ENCODE measurements at places on chromosomes 4 and X.

GRCh38 chr4:89203902-89204301, 92.6 kb downstream of the TIGD2 start:
- no peak for DNase-seq

DNA sequence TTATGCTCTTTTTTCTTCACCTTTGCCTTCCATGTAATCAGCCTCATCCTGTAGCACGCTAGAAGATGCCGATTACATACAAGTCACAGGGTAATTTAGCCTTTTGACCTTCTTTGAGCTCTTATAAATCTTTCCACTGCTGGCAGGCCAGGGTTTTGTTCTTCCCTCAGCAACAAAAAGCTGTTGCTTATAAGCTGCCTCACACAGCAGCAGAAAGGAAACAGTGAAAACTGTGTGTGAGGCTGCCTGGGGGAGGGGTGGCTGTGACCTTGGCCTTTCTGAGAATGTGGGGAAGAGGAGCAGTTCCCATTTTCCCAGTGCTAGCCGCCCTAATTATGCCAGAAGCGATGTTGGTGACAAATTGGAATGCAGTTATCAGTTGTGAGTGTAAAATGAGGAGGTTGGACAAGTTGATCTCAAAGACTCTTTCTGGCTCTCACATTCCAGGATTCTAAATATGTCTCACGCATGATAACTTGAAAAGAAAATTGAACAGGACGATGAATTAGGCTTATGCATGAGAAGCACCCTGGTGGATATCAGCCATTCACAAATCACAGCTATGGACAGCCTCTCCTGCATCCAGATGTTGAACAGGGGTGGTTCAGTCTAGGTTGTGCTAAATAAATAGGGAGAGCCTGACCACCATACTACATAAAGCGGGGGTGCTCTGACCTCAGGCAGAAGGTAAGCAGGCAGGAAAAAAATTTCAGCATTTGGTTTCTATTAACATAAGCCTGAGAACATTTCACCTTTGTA, 25.7 kb downstream of the SLITRK2 start:
- no peak for DNase-seq

DNA sequence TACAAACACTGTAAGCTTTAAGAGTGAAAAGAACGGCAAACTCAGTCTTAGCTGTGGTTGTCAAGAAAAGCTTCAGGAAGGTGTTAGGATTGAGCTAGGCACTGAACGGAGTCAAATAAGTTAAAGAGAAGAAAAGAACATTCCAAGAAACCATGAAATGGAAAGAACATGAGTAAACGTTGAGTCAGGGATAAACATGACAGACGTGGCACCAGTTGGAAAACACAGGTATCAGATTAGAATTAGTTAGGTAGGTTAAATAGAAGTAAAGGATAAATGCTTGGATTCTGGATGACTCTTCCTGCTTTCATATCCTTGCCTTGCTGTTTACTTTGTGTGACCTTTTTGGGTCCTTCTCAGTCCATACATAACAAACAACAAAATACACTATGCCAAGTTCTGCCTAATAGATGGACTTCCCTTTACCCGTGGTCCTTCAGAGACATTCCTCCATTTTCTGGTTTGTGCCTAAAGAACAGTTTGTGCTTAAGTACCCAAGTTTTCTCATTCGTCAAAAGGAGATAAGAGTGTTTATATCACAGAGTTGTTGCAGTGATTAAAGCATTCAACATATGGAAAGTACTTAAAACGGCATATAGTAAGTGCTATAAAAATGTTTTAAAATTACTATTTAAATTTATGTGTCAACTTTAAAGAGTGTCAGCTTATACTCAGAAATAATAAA, 446.9 kb downstream of the TMA16 start:
- no peak for DNase-seq

- no peak for DNase-seq
These were observed 5.6 kb upstream of the PCDH7 start for GRCh38 chr4:30714408-30715031.

GRCh38 chr4:71187404-71188155, 151.2 kb upstream of the SLC4A4 start:
- DNase-seq, result no peak

DNA sequence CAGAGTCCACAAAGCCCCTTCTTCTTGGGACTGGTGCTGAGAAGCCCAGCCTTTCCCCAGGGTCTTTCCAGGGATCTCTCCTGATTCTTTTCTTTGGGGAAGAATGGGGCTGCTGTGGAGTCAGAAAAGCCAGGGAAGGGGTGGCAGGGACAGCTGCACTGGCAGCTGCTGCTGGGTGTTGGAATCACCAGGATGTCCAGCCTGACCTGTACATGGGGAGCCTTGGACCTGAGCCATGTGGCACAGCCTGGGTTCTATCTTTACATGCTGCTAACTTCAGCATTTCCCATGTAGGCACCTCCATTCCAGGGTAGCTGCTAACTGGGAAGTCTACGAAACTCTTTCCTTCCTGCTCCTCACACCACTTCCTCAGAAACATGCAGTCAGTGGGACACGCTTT, 36.0 kb downstream of the MED28 start:
- DNase-seq, result no peak

- DNase-seq, result no peak
These were observed 645.8 kb upstream of the ATOH1 start for GRCh38 chr4:93182722-93183121.

DNA sequence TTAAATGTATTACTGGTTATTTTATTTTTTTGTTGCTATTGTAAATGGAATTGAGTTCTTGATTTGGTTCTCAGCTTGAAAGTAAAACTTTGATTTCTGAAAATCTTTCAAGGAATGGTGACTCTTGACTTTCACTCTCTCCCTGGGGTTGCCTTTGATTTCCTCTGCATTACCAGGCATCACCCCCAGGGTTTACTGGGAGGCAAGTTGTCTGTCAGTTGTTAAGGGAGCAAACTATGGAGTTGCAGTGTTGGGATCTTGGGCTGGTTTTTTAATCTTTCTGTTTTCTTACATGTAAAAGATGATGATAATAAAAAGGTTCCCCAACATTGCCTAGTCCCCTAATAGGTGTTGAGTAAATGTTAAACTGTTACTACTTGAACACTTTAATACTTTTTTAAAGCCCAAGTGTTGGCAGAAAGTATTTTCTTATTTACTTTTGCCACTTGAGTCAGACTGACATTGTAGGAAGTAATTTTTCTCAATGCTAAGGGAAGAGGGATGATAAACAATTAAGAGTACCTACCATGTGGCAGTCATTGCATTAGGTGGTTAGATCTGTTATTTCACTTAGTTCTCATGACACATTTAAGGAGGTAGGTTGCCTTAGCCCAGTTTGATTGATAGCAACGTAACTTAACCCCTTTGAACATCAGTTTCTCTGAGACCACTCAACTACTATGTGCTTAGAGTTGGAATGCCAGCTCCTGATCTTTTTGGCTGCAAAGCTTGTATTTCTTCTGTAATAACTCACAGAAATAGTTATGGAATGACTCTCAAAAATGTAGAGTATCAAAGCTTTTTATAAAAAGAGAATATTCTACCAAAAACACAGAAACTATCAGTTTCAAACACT, 67.1 kb downstream of the DCLK2 start:
- no peak for DNase-seq

DNA sequence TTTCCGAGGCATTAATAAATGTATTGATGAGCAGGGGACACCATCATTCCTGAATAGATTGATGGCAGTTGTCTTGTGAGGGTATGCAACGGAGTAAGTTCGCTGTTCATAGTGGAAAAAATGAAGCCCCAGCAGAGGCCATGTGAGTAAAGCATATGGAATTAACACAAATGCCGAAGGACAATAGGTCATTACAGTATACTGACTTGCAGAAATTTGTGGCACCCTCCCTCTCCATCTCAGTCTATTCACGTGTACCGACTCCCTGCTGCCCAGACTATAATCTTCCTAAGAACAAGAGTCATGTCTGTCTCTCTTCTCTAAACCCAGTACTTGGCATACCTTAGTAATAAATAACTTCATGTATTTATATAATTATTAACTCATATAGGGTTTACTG, 47.1 kb upstream of the PCDH10 start:
- DNase-seq, result no peak

- no peak for DNase-seq
These were observed 6.9 kb downstream of the MOB1B start for GRCh38 chr4:70908993-70909556.

DNA sequence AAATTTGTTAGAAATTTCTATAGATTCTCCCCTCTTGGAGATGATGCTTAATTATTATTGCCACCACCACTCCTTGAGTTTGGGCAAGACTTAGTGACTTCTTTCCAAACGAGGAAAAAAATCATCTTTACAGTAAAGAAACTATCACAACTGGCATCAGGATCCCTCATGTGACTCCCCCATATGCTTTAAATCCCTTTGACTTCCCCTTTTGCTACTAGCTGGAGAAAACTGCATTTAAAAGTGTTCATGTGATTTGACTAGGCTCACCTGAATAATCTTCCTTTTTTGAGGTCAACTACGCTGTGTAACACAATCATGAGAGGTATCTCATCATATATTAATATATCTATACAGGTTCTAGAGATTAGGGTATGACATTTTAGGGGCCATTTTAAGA, 30.3 kb upstream of the ENOX2 start:
- no peak for DNase-seq

DNA sequence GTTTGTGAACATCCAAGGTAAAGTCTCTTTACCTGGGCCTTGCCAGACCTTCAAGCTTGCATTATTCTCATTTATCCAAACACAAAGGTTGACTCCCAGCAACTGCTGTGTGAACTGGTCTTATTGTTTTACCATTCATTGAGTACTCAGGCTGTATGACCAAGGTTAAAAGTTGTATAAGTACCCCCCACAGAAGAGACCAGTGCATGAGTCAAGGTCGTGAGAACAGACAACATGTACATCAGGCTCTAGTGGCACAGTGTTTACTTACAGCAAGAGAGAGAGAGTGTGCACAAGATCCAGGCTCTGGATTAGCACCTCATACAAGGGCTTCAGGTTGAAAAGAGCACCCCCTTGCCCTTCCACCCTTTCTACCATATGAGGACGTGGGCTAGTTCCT, 77.4 kb upstream of the EFNB1 start:
- no peak for DNase-seq

DNA sequence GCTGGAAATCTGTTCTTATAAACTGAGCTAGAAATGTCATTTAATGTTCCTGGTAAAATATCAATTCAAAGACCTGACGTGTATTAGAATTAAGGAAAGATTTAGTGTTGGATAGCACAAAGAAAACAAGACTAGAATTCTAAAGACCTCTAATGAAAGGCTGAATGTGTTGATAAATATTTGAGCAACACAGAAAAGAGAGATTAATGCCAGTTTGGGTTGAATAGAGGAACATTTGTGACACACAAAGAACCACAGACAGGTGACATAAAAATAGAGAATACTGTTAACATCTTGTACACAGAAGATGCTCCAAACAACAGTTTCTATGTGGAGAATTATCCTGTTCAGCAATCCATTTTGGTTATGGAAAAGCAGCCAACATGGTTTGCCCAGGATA, 222.1 kb upstream of the GALNT7 start:
- DNase-seq, result no peak

GRCh38 chr4:164442180-164442579, 311.8 kb upstream of the SMIM31 start:
- no peak for DNase-seq

DNA sequence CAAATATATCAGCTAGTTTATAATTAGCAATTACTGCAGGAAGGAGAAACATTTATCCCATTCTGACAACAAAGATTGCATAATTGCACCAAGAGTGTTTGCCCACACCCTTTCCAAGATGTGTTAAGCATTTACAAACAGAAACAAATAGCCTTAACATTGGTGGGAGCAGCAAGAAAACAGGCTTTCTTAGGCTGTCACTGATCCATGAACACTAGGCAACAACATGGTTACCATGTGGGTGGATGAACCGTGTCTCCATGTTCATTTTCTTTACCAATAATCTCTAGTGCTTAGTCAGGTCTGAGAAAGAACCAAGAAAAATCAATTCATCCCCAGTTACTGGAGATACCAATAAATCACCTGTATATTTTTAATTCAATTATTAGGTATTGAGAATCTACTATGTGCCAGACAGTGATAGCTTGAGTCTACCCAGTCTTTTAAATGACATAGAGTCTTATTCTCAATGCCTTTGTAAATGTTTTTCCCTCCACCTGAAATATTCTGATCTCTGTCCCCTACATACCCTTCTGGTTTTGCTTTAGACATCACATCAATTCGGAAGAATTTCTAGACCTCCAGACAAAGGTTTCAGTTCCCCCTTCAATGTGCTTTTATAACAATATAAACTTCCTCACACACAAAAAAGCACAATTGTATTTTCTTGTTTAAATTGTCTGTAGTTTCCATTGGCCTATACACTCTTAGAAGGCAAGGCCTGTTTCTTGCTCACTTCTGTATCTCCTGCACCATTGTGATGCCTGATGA, 286.6 kb downstream of the PPP1R2C start:
- no peak for DNase-seq

- no peak for DNase-seq
These were observed 1718.8 kb upstream of the PCDH10 start for GRCh38 chr4:131430302-131430701.

DNA sequence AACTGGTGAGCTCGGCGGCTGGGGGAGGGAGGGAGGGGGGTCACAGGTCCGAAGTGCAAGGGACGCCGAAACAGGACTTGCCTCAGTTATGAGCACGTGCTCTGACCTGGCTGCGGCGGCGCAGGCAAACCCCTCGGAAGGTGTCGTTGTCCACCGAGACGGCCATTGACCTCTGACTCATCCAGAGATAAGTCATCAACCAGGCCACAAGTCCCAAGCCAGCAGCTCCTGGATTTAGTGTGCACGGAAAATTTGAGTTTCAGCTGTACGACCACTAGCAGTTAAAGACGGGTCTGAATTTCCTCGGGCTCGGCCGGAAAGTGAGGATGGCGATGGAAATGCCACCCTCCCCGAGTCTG, 674 bp downstream of the SH3D19 start:
- no peak for DNase-seq

- DNase-seq, result no peak
These were observed 40.9 kb downstream of the PDS5A start for GRCh38 chr4:39936565-39937418.

DNA sequence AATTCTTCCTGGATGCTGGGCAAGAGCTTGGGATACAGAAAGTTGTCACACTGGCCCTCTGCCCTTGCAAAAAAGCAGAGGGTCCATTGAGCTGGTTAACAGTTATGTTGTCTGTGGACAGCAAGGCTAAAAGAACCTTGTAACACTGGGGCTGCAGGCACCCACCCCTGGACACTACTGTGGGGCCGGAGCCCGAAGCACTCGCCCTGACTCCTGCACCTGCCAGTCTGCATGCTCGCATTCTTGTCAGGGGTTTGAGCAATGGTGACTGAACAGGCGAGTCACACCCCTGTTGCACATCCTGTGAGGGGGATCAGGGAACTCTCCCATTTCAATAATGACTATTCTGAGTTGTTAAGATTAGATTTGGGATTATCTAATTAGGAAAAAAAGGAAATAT, 23.6 kb downstream of the ADH4 start:
- DNase-seq, result no peak

DNA sequence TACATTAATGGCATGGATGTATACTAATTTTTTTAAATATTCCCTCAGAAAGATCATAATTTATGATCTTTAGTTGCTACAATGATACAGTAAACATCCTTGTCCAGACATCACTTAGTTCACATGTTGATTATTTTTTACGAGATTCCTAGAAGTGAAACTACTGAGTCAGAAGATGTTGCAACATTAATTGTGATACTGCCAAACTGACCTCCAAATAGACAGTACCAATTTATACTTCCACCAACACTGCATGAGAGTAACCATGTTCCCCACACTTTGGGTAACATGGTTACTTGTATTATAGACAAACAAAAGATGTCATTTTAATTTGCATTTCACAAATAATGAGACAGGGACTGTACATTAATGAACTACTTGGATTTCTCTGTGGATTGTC, 19.6 kb downstream of the RCHY1 start:
- no peak for DNase-seq

GRCh38 chr4:20520901-20521300, 179.4 kb upstream of the PACRGL start:
- DNase-seq, result no peak
